ENCODE measurements at places on chromosomes 3 and 15.

DNA sequence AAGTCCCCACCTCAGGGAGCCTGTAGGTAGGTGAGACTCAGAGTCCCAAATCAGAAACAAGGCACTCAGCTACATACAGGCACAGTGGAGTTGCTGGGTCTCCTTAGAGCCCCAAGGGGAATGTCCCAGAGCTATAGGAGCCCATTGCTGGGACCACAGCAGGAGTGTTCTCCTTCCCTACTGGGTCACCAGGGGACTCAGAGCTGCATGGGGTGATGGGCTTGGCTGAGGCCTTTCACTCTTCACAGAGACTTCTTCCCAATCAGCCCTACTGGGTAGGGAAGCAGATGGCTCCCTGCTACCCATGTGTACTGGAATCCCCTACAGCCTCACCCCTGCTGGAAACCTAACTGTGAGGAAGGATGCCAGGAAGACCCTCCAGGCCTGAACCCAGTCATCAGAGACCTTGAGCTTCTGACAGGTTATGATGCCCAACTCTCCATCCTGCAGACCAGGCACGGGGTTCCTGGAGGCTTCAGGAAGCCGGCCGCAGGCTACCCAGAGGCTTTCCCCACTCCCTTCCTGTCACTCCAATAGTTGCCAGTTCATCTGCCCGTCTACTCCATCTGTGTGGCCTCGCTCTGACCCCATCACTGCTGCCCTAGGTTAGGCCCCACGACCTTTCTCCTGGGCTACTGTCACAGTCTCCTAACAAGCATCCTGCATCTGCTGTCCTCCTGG, 24.0 kb downstream of the RASGRF1 start:
- no peak for DNase-seq

DNA sequence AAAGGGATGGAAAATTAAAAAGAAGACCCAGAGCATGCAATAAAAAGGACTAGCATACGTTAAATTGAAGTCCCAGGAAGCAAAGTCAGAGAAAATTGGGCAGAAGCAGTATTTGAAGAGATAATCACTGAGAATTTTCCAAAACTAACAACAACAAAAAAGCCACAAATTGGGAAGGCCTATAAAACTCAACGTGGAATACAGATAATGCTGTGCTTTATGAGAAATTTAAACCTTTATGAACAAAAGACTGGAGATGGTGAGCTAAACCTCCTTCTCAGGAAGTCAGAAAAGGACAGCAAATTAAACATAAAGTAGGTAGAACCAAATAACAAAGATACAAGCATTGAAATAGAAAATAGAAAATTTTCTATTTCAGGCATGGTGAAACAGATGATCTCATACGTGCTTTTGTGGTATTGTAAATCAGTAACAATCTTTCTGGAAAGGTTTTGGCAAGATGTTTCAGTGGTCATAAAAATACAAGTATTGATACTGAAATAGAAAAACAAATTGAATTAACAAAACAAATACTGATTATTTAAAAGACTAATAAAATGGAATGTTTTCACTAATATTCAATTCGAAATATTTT, 55.6 kb downstream of the LYSMD4 start:
- no peak for DNase-seq

DNA sequence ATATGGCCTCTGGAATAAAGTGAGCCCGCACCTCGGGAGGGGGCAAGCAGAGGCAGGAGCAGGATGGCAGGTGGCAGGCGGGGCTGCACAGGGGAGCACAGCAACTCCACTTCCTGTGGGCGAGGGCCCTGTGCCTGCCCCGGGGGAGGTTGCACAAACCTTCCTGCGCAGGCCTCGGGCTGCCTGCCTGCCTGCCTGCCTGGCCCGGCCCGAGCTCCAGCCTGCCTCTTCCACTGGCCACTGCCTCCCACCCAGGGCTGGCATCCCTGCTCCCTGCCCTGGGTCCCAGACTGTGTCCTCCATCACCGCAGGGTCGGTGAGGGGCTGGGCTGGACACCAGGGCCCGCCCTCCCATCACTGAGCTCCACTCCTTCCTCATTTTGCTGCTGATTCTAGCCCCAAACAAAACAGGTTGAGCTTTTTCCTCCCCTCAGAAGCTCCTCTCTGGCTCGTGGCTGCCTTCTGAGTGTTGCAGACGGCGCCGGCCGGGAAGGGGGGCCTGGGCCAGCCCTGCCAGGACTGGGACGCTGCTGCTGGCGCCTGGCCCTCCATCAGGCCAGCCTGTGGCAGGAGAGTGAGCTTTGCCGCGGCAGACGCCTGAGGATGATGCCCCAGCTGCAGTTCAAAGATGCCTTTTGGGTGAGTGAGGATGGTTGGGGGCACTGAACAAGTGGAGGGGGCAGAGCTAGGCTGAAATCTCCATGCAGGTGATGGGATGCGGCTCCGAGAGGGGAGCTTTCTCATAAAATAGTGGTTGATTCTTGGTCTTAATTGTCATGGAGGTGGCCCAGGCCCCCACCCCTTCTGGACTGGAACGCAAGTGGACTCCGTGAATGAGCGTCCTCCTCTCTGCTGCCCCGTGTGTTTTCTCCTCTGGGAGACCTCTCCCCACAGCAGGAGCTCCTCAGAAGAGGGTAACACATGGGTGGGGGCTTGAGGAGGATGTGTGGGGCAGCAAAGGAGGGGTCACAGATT, at the start of gene PSTPIP1:
TSS of gene PSTPIP1 (plus strand) at position 156 of the 975 bp plus-strand sequence. CDS start at position 604, 448 bp downstream.
- DNase-seq = no peak

DNA sequence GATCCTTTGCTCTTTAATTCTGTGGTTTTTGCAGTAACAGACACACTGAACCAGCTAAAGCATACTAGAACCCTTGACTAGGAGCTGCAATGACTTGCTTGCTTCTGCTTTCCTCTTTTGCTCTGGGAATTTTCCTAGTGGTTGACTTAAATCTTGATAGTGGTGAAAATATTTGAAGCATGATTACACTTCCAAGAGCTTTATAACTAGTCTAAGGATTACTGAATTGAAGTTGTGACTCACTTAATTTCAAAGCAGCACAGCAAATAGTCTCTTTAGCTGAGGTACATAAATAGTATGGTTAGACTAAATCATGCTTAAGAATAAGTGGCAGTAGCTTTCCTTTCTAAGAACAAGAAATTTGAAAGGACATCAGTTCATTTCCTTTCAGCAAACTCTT, 513.5 kb upstream of the GBE1 start:
- no peak for DNase-seq

- DNase-seq = no peak
Measured at GRCh38 chr15:91790836-91791235, 62.7 kb upstream of the SLCO3A1 start.

DNA sequence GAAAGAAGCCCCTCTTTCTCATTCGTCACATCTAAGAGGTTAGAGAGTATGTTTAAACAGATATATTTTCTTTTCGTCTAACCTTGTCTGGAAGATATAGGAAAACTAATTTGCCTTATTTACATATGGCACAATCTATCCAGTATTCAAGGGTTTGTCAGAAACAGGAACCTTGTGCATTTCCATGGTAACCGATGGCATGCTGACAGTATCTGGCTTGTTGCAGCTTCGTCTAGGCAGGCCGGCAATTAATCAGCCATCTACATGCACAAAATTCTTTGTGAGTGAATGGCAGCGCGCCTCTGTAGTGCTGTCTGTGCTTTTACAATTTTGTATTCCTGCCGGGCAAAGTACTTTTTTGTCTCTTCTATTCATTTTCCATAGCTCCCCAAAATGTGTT, 294.0 kb upstream of the SOX2 start:
- no peak for DNase-seq

GRCh38 chr3:114336122-114336697, 42.4 kb downstream of the TIGIT start:
- no peak for DNase-seq

DNA sequence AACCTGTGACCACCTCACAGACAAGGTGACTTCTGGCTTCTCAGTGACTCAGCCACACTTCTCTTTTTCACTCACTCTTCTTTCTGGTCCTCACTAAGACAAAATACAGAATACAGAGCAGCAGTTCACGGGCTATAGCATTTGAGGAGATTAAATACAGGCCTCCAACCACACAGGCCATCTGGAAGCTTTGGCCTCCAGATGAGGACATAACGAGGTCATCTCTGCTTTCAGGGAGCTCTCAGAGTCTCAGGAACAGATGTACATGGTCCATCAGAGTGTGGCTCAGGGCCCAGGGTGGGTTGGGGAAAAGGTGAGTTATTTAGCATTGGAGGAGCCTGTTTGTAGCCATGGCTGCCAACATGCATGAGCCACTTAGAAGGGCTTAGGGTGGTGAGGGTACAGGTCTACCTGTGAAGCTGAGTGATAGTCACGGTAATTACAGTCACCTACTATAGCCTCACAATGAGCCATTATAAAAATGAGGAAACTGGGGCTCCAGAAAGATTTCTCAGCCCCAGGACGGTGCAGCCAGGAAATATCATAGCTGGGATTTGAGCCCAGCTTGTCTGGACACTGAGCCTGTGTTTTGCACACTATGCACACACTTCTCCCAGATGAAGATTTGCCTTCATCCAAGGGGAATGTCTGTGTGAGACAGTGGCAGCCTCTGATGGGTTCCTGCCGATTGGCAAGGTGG, 159.8 kb upstream of the CTDSPL start:
- peak; percentile 0 for DNase-seq

- peak; percentile 63 for DNase-seq
Measured at GRCh38 chr15:47586653-47587224, 130.6 kb upstream of the SEMA6D start.

DNA sequence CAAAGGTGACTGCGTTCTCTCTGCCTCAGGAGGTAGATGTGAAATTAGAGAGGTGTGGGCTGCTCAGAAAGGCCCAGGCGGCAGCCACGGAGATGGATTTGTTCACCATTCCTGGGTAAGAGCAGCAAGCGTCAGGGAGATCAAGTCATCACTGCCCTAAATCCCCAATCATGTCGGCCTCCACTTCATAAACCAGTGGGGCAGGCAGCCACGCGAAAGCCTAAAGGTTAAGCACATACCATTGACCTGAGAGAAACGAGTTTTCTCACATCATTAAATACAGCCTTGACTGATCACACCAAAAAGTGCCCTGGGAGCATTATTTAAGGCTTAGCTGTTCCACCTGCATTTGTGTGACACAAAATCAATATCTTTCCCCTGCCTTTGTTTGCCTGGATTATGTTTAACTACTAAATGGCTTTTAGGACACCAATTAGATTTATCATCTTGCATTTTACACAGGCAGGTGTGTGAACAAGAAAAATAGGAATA, 50.7 kb upstream of the FOXB1 start:
- DNase-seq = no peak

- DNase-seq = no peak
Measured at GRCh38 chr3:21839592-21839991, 88.6 kb upstream of the ZNF385D start.

DNA sequence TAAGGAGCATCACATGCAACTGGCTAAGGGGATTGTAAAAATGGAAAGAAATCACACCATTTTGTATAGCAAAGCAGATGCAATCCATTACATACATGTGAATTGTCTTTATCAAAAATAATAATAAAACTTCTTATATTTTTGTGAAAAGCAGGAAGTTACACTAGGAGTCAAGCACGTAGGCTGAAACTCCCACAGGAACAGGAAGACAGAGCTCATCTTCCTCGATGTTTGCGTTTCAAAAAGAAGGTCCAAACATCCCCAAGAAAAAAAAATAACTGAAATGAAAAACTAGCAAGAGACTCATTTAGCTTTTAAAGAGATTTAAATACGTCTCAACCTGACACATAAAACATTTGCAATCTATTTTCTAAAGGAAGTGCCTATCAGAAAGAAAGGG, 106.6 kb downstream of the TGFBR2 start:
- DNase-seq = no peak

- DNase-seq = no peak
Measured at GRCh38 chr3:16298891-16299290, 33.9 kb downstream of the OXNAD1 start.

- no peak for DNase-seq
Measured at GRCh38 chr15:89877083-89877425, 16.7 kb downstream of the AP3S2 start.

GRCh38 chr3:99777708-99778107, 40.0 kb upstream of the CMSS1 start:
- no peak for DNase-seq

DNA sequence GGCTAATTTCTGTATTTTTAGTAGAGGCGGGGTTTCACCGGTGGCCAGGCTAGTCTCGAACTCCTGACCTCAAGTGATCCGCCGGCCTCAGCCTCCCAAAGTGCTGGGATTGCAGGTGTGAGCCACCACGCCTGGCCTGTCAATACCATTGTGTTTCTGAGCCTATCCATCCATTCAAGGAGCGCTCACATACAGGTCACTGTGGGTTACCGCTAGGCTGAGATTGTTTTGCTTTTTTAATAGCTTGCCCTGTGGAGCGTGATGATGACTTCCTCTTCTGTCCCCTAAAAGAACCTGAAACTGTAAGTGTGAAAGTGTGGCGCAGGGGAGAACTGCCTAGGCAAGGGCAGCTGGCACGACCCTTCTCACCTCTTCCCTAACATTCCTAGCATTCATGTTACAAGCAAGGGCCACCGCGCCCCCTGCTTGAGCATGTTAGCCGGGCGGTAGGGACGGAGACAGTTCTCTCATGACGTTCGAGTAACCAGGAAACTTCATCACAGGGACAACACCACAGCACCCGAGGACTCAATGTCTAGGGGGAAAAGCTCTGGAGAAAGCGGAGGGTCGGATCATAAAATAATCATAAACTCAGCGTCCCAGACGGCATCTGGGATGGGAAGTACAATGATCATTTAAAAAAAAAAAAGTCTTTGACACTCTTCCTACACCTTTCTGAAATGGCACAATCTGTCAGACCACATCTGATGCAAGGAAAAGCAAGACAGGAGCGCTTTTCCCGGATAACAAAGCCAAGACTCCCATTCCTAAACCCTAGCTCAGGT, 790 bp downstream of the LAMP3 start:
- DNase-seq = no peak

- no peak for DNase-seq
Measured at GRCh38 chr3:55066551-55067047, 138.7 kb upstream of the LRTM1 start.

GRCh38 chr3:145533696-145534095, 627.3 kb downstream of the PLOD2 start:
- DNase-seq = no peak

DNA sequence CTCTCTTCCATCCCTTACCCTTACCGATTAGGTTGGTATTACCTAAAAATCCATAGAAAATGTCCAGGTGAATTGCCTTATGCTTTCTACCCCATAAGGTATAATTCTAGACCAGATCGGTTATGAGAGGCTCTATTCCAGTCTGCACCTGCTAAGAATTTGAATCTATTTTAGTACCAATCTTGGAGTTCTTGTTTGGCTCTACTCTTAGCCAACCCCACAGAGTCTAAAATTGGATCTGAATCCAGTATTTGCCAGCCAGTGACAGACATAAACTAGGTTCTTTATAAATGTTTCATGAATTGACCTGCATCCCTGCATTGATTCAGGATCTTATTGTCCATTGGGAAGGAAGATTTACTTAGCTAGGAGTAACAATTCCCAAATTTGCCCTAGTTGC, 6.5 kb downstream of the KLHL24 start:
- DNase-seq = no peak

GRCh38 chr3:67875858-67876257, 221.4 kb upstream of the SUCLG2 start:
- no peak for DNase-seq

GRCh38 chr15:60682615-60683014, 203.7 kb upstream of the ICE2 start:
- DNase-seq = no peak
